ENCODE measurements at places on chromosomes 16 and 17.

- no peak for DNase-seq
These were observed 3.9 kb downstream of the KRT27 start for GRCh38 chr17:40778461-40778860.

- DNase-seq: peak; percentile 38
These were observed at the start of gene AKTIP for GRCh38 chr16:53502331-53503269. Gene AKTIP, minus strand, starts transcription at chr16:53503209. Its CDS starts 2,950 bp downstream, at chr16:53500259.

DNA sequence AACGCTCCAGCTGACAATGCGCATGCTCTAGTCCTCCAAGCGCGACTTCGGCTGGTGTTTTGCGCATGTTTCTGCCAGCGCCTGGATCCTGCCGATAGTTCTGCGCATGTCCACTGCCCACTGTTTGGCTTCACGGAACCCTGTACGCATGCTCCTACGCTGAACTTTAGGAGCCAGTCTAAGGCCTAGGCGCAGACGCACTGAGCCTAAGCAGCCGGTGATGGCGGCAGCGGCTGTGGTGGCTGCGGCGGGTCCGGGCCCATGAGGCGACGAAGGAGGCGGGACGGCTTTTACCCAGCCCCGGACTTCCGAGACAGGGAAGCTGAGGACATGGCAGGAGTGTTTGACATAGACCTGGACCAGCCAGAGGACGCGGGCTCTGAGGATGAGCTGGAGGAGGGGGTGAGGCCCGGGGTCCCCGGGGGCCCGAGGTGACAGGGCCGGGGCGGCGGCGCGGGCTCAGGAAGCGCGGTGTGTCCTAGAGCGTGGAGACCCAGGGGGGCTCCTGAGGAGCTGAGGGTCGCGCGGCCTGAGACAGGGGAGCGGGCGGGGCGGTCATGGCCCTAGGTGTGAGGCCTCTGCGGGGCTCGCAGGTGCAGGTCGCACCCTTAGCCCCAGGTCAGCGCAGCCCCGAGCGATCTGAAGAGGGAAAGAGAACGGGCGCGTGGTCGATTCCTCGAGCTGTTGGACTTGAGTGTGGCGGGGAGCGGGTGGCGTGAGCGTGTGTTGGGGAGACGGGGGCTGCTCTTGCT, at the start of the genes RPS6KB1 and TUBD1:
Gene RPS6KB1 (plus strand): TSS at position 198 of the 752 bp plus-strand sequence. CDS start 64 bp downstream, at position 262.
Gene TUBD1 (minus strand): TSS at position 20 of the 752 bp plus-strand sequence. CDS start 1,941 bp downstream, outside the sequence.
- DNase-seq: peak; percentile 99

DNA sequence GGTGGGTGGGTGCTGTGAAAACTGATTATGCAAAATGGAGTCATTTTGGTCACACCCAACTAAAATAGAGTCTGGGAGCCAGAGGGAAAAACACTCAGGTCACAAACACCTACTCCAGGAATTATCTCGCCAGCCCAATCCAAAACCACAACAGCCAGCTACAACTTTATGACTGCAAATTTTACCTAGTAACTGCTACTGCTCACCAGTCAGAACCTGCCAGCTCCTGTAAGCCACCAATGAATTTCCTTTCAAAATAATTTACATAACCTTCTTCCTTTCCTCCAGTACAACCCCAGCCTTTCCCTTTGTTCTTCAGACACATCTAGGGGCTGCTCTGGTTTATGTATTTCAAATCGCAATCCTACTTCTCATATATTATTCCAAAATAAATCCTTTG, 52.6 kb upstream of the DYNLRB2 start:
- no peak for DNase-seq

DNA sequence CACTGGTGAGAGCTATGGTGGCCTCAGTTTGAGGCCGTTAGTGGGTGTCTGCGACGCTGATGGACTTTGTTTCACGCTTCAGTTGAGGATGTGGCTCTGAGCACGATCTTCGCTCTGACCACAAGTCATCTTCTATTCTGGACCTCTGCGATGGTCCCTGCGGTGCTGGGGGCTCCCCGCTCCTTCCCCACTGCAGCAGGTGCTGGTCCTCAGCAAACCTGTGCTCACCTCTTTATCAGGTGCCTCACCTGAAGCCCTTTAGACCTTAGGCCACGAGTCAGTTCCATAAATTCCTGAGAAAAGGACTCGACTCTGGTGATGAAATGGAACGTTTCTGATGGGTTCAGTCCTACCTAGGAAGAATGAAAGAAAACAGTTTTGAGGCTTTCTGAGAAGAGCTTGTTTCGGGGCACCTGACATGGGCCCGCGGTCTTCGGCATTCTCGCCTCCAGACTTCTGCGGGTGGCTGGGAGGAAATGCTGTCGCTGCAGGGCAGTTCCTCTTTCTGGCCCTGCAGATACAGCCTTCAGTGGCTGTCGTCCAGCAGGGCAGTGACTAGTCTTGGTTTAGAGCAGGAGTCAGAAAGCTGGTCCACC, 4.7 kb downstream of the KCTD5 start:
- no peak for DNase-seq

GRCh38 chr17:15447928-15448579, 19.4 kb downstream of the CDRT4 start:
- DNase-seq: no peak

- no peak for DNase-seq
These were observed 6.8 kb downstream of the KIFC3 start for GRCh38 chr16:57795431-57795878.

DNA sequence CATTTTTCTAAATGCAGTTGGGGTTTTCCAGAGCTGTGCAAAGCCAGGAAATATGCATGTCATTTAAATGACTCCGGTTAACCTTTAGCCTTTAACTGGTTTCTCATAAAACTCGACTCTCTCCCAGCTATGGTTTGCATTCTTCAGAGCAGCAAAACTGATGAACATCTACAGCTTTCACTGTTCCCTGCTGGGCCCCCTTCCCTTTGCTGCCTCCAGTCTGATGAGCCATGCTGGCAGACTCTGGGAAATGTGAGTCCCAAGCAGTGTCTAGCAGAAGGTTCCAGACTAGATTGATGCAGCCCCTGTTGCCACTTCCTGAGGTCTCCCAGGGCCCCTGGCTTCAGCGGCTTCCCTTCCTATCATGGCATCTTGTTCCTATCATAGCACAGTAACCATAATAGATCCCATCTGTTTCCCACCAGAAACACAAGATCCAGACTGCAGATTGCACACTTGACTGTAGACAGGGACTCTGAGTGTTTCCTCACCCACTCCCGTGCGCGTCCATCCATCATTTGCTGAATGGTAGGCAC, 135.4 kb downstream of the CLEC16A start:
- DNase-seq: no peak

- DNase-seq: peak; percentile 95
These were observed at the start of gene SLX4 for GRCh38 chr16:3611146-3611975. Gene SLX4, minus strand, starts transcription at chr16:3611606. Its CDS starts 2,642 bp downstream, at chr16:3608964.

Data from left renal pelvis (tissue), 4 donors.